Inflammatory macrophage treated with lipopolysaccharide for 4 hours (primary cell): ENCODE measurements at places on chromosomes 5 and 9.
A peak's percentile ranks its signal among the peaks of the same experiment; 100 is the strongest.

DNA sequence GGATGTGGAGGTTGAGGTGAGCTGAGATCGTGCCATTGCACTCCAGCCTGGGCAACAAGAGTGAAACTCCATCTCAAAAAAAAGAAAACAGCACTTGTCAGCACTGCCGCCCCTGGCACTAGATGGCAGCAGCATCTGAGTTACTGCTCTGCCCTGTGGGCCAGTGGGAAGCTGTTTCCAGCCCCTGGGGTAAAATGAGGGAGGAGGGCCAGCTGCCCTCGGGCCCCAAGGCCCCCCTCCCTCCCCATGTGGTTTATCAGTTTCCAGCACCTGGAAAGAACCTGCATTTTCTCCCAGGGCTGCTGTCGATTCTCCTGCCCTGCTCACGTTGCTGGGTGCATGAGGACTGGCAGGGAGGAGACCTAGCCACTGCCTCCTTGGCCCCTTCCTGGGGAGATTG lies 13.2 kb upstream of the CEL start:
- DNase-seq, result peak; percentile 47

DNA sequence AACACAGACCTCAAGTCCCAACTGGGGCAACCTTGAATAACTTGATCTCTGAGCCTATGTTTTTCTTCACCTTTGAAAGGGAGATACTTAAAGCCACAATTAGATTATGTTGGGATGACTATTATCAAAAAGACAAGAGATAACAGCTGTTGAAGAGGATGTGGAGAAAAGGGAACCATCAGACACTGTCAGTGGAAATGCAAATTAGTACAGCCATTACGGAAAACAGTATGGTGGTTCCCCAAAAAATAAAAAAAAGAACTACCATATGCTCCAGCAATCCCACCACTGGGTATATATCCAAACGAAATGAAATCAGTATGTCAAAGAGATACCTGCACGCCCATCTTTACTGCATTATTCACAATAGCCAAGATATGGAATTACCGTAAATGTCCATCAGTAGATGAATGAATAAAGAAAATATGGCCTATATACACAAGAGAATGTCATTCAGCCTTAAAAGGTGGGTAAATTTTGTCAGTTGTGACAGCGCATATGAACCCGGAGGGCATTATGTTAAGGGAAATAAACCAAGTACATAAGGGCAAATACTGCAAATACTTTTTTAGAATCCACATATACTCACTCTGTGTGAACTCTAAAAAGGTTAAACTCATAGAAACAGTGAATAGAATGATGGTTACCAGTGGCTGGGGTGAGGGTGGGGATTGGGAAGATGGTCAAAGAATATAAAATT lies 12.7 kb downstream of the FAT2 start:
- peak; percentile 67 for DNase-seq

DNA sequence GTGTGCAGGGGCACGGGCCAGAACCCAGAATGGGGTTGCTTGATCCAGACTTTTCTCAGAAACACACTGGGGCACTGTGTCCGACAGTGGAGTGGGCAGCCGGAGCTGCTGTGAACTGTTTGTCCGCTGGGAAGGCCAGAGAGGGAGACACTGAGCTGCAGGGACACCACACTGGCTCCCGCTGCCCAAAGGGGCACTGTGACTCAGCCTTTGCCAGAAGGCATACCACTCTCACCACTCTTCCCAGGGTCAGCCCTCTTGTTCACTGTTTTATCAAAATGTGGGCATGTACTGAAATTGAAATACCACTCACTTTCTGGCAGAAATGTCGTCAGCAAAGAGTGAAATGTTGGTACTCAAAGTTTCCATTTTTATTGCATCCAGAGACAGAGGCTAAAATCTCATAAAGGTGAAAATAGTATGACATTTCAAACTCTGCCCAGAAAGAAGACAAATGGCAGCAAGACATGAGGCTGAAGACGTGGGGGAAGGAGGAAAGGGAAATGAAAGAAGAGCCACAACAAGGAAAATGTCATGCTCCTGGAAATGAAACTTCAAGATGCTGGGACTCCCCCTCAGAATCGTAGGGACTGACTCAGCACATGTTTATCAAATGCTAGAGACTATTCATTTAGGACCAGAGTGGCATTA lies 4.5 kb upstream of the IL7R start:
- DNase-seq, result peak; percentile 93

DNA sequence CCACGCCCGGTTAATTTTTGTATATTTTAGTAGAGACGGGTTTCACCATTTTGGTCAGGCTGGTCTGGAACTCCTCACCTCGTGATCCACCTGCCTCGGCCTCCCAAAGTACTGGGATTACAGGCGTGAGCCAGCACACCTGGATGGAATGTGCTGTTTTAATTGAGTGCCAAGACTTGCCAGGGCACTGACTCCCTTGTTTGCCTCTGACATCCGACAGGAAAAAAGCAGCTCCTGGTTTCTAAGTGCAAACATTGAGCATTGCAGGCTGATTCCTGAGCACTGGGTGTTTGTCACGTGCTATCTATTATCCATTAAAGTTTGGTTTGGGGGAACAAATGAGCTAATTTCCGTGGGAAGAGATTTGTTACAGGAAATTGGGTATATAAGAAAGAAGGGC lies 70.6 kb upstream of the CKMT2 start:
- DNase-seq, result no peak

DNA sequence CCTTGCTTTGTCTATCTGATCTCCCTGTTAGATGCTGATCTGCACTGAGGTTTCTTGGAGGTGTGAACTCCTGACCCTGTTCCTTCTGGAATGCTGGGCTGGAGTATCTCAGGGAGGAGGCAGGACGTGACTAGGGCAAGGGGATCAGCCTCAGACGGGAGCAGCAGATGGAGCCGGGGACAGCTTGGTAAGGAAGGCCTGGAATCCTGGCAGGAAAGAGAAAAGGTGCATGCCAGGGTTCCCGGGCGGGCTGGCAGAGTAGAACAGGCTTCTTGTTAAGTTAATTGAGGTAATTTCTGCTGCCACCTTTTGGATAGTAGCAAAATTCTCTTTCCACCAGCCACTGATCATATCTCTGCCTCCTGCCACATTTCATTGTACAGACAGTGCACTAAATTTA lies 180.9 kb downstream of the ZNF462 start:
- DNase-seq, result no peak

- DNase-seq, result peak; percentile 88
Observed at GRCh38 chr5:36870399-36871040, 6.0 kb upstream of the NIPBL start.

DNA sequence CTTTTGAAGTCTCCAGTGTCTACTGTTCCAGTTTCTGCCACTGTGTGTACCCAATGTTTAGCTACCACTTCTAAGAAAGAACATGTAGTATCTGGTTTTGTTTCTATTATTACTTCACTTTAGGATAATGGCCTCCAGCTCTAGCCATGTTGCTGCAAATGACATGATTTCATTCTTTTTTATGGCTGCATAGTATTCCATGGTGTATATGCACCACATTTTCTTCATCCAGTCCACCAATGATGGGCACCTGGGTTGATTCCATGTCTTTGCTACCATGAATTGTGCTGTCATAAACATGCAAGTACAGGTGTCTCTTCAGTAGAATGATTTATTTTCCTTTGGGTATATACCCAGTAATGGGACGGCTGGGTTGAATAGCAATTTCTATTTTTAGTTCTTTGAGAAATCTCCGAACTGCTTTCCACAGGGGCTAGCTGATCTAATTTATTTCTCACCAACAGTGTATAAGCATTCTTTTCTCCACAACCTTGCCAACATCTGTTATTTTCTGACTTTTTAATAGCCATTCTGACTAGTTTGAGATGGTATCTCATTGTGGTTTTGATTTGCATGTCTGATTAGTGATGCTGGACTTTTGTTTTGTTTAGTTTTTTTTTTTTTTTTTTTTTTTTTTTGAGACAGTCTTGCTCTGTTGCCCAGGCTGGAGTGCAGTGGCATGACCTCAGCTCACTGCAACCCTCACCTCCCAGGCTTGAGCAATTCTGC lies 68.9 kb downstream of the WDR41 start:
- DNase-seq, result no peak

DNA sequence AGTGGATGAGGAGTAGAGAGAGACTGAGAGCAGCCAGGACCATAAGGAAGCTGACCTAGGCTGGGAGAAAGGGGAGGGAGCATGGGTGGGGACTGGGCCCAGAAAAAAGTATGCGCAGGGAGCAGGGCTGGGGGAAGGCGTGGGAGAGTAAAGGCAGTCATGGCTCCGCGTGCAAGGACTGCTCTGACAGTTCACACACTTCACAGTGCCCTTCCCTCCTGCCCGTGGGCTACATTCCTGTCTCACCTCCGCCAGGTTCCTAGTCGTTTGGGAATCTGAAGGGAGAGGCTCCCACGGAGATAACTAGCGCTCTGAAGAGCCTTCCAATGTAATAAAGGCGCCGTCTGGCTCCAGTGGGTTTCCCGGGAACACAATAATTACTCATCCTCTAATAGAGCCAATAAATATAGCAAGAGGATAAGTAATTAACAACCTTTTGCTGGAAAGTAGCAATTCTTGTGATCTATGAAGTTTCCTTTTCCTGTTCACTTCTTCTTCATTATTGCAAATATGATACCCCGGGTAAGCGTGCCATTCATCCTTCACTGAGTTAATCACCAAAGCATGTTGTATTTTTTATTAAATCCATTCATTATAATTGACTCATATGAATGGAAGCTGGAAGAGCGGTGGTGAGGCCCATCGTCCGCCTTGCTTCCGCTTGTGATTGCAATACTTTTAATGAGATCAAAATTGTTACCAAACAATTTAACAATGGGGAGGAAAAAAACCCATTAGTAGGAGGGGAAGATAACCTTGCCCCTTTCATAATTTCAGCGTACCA lies 39.3 kb downstream of the TTLL11 start:
- no peak for DNase-seq

- no peak for DNase-seq
Observed at GRCh38 chr9:16575986-16576245, 294.6 kb downstream of the BNC2 start.

DNA sequence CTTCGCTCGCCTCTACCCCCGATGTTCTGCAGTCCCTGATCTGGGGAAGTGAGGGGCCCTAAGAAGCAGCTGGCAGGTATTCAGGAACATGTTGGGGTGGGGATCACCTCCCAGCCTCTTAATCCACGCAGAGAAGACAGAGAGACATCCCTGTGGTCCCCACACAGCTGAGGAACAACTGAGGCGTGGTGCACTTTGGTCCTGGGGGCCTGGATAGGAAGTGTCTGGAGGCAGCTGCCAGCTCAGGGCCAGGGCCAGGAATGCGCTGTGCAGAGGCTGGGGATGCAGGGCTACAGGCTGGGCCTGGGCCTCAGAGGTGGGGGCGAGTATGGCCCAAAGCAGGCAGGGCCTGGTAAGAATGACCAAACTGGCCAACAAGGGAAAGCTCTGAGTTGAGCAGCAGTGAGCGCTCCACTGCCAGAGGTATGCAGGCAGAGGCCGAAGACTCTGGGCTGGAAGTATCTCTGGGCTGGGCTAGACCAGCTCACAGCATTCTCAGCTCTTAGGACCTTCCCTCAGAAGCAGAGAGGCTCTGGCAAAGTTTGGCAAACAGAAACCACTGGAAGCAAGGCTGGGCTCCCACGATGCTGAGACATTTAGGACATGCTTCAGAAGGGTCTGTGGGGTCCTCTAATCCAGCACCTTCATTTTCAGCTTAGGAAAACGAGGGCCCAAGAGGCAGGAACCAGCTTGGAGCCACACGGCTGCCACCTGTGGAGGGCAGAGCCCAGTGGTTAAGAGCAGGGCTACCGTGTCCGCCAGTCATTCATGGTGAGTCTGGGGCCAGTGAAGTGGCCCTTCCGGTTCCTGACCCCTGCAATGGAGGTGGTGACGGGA lies 174.4 kb downstream of the GAPVD1 start:
- DNase-seq, result no peak

- no peak for DNase-seq
Observed at GRCh38 chr5:107997338-107997980, 326.7 kb upstream of the EFNA5 start.

DNA sequence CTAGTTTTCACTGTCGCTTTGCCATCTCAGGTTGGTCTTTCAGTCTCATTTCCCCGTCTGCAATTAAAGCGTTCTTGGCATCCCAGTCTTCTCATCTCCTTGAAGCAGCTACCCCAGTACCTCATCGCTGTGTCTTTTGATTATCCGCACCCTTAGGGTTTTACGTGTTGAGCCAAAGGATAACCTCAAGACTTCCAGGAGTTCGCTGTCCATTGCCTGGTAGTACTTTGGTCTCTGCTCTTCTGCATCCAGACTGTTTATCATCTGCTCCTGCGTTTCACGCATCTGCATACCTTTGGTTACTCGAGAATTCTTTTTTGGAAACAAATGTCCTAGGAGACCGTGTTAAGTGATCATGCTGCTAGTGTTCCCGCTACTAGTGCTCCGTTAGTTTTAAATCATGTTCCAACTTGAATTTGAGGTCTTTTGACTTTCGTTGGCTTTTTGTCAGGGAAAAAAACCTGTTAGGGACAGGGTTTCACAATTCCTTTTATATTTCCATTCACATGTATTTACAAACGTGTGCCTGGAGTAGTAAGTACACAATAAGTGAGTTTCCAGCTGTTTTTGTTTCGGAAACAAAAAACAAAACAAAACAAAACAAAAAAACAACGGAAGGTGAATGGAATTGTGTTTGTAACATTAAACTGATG lies 888 bp downstream of the RABGAP1 start:
- DNase-seq, result no peak

DNA sequence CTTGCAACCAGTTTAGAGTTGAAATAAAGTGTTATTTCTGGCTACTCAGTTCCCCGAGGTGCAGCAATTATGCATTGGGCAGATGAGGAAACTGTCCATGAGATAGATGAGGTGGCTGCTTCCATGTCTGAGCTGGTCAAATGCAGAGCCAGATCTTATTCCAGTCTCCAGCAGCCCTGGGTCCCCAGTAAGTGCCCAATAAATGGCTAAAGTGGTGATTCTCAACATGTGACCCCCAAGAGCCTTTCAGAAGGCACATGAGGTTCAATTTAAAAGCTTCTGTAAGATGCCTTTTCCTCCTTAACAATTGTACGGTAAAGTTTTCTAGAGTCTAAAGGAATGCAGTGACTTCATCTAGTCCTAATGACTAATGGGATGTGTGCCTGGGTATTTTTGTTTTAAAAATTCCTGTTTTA lies 17.5 kb downstream of the ATOX1 start:
- no peak for DNase-seq

- no peak for DNase-seq
Observed at GRCh38 chr9:121218357-121219027, 16.8 kb upstream of the RAB14 start.

- peak; percentile 9 for DNase-seq
Observed at GRCh38 chr5:174581479-174581878, 142.9 kb upstream of the MSX2 start.

DNA sequence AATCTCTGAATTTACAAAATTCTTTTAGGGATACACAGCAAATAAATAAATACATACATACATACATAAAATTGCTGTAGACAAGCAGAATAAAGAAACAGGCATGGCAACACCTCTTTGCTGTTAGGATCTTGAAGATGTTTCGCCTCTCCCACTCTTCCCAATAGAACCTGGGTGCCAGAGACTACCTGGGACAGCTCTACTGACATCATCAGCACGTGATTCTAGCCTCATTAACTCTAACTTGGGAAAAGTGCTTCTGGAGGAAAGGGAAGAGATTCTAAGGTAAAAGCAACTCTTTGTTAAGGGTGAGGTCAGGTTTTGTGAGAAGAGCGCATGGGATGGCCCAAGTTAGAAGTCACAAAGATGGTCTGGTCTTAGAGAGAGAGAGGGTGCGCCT lies 339.1 kb downstream of the RFX3 start:
- no peak for DNase-seq

GRCh38 chr5:3359642-3360041 lies 236.0 kb upstream of the IRX1 start:
- no peak for DNase-seq
